ENCODE measurements at places on chromosomes 6 and 20.

DNA sequence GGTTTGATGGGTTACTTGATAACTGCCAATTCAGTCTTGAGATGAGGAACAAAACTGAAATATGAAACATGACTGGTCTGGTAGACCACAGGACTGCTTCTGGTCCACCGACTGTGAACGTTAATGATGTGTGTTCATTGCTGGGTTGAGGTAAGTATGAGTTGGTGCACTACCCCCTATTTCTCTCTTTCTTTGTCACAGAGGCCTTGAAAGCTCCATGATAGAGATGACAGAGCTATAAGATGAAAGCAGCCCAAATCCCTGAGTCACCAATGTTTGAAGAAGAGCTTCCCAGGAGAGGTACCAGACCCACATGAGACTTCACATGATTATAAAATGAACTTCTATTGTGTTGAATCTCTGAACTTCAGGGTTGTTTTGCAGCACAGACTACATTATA lies 555.5 kb downstream of the PTPRT start:
- DNase-seq: no peak

GRCh38 chr6:22392711-22393110 lies 95.9 kb upstream of the PRL start:
- DNase-seq: no peak

DNA sequence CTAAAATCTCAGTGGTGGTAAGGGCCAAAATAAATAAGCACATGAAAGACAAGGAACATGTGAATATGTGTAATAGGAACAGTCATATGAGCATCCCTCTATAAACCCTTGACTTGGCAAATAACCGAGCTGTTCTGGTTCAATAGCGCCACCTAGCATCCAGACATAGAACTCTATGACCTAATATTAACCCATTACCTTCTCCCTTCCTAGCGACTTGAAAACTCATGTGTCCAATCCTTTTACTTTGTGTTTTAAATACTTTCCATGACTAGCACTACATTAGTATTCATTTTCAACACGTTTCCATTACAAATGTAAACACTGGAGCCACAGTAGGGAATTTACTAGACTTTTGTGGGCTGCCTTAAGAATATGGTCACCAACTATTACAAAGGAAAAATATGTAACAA lies 279.7 kb downstream of the UST start:
- no peak for DNase-seq

DNA sequence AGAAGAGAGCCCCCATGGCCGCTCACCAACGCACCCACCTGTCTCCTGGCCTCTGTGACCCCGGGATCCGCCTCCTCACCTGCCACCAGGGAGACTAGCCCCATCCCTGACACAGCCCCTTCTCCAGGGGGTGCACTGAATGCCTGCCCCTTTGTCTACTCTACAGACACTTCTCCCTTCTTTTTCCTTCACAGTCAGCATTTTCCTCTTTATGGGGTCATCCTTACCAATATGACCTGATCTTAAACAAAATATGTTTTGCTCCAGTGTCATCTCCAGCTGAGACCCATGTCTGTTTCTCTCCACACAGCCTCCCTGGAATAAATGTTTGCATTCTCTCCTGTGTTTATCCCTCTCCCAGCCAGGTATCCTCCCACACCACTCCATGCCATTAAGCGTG lies 14.6 kb upstream of the CCR6 start:
- no peak for DNase-seq

GRCh38 chr20:1477896-1478490 lies 11.3 kb upstream of the NSFL1C start:
- no peak for DNase-seq

- no peak for DNase-seq
Measured at GRCh38 chr6:65999288-65999791, 292.3 kb upstream of the EYS start.

- DNase-seq: no peak
Measured at GRCh38 chr6:75423386-75423785, 70.2 kb downstream of the FILIP1 start.

All from stimulated activated CD8-positive, alpha-beta memory T cell treated with anti-CD3 and anti-CD28 coated beads, Interleukin-4, amount 100 ng/mL, for 1 hour (primary cell).